ENCODE measurements at places on chromosomes 2 and 18.

- no peak for DNase-seq
Observed at GRCh38 chr2:107597507-107597906, 229.2 kb upstream of the RGPD4 start.

DNA sequence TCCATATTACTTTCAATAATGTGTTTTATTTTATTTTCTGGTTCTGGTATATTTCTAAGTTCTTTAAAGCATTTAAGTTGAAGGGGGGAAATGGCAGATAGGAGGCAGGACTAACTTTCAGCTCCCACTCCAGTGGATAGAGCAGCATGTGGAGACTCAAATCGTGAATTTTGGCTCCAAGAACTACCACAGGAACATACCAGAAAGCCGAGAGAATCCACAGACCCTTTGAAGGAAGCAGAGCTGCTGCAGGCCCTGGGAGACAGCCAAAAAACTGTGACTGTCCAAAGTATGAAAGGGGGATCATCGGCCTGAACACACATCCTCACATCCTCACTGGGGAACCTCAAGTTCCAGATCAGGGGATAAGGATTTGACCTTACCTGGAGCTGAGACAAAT is 207.6 kb upstream of the VWC2L start:
- no peak for DNase-seq

DNA sequence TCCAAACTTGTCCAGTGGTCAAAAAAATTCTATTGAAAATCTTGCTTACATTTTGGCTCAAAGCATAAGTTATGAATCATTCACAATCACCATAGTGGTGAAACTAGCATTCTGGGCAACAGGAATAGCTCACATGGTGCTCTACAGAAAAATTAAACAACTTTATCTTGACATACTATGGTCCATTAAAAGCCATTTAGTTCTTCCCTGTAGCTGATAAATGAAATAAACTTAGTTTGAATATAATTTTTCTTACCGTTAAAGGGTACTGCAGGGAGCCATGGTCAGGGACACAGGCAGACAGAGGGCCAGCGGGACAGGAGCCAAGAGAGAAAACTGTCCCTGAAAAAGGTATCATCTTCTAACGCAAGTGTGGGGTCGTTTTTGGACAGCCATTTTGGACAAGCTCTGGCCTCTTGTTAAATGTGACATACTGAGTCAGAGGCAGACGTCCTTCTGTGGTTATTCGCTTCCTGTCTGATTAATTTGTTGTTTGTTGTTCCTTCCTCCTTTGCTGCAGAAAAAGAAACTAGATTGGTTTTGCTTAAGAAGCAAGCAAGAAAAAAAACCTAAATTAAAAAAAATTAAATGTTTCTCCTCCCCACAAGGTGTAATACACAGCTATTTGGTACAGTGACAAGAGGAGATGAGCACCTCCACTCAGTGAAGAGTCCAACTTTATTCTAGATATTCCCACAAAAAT is at the start of gene WIPF1:
Gene WIPF1, minus strand, starts transcription at position 460 of the 703 bp plus-strand sequence. CDS start 12,231 bp downstream, outside the sequence.
- no peak for DNase-seq

DNA sequence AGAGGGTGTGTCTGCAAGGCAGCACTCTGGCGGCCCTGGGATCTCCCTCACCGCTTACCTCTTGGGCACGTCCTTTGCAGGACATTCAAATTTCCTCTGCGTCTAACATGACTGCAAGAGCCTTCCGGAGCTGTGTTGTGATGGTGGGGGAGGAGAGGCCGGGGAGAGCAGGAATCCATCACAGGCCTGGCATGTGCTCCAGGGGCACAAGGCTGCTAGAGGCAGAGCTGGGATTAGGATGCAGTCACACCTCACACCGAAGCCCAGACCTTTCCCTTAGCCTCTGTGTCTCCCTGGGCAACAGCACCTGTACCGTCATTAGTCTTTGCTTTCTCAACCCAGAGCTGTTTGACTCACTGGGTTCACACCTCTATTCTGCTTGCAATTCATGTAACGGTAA is 111.3 kb downstream of the CMPK2 start:
- DNase-seq: no peak

DNA sequence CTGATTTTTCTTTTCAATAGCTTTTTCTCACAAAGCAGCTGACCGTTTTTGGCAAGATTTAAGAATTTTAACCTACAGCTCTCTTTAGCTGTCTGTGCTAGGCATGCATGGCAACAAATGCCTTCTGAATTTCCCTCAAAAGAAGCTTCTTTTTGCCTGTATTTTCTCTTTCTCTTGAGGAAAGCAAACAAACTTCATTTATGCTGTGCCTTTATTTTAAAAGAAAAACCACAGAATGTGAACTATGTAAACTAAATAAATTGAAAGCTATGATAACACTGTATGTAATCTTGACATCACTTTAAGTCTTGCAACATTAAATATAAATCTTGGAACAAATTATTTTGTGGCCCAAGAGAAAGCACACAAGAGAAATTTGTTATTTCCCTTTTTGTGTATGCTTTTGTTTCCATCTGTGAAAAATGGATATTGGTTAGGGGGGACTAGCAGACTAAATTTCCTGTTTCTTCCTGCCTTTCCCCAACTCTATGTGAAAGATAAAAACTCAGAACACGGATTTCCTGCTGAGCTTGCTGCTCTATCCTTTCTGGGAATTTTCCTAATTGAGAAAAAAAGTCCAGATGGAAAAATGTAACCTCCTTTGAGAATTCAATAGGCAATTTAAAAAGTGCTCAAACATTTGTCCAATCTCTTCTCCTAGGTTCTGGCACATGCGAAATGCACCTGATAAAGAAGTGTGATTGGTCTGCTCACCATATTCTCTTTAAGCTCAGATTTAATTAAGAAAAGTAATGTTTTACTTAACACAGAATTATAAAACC is 20.9 kb upstream of the TFPI start:
- no peak for DNase-seq

- no peak for DNase-seq
Observed at GRCh38 chr18:29172756-29173067, 995.8 kb upstream of the CDH2 start.

DNA sequence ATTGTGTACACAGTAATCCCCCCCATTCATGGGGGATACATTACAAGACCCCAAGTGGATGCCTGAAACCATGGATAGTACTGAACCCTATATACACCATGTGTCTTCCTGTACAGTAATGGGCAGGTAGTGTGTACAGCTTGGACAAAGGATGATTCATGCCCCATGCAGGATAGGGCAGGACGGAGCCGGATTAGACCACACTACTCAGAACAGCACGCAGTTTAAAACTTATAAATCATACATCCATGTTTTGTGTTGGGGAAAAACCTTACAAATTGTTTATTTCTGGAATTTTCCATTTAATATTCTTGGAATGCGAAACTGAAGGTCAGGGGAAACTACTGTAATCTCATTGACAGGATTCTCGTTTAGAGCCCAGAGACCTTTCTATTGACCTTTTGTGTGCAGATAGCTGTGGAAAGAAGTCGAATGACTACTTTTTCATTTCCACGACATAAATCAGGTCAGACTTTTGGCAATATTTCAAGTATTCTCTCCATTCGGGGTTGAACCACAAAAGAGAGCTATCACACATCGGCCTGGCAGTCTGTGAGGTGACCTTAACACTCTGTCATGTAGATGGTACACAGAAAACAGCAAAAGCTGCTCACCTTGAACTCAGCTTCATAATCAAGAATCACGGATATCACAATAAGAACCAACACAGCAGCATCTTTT is 9.9 kb upstream of the YPEL5 start:
- DNase-seq: no peak

- no peak for DNase-seq
Observed at GRCh38 chr2:218343591-218343990, 13.1 kb upstream of the CATIP start.

DNA sequence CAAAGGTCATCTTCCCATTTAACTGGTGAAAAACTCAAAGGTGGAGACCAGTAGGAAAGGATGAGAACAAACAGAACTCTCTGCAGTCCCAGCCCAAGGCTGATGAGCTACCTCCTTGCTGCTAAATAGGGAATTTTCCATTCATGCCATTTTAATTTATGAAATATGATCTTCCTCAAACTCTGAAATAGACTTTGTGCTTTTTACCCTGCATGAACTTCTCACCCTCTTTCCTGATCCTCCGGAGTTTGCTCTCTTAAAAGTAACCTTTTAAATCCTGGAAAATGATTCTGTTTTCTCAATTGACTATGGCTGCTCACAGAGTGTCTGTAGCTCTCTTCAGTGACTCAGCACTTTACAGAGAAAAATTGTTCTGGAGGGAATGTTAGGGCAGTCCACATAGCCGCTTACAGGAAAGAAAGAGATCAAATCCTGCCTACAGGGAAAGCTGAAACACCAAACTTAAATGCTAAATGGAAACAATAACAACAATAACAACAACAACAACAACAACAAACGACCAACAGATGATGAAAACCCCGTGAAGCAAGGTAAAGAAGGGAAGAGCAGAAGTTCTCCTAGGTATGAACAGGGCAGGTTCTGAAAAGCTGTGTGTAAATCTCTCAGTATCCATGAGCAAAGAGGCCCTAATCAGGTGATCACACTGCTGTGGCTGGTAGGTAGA is 79.8 kb upstream of the SESTD1 start:
- DNase-seq: no peak

DNA sequence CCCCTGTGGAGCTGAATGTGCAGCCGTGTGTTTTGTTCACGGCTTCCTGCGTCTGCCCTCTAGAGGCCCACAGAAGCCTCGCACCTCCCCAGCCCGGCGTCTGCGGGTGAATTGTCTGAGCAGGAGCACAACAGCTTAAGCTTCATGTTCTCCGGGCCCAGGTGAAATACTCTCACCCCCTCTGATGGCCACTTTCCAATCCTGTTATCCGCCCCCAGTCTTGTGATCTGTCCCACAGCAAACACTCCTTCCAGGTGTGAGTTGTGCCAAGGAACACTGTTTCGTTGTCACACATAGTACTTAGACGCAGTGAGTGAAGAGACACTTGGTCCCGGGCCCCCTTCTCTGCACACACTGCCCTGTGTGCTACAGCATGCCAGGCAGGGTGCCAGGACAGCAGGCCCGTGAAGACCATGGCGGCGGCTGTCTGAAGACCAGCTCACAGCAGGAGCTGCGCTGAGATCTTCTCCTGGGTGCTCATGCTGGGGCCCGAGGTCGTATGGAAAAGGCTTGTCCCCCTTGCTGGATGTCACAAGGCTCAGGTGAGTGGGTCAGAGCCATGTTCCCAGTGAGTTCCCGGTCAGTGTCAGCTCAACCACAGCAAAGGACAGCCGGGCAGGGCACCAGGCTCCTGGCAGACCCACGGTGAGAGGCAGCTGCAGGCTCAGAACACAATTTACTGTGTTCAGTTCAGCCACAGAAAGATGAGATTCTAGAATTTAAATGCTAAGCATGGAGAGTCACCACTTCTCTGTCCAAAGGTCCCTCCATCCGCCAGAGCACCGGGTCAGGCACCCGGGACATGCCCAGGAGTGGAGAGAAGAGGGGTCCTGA is 6.8 kb upstream of the PXDN start:
- peak; percentile 42 for DNase-seq

DNA sequence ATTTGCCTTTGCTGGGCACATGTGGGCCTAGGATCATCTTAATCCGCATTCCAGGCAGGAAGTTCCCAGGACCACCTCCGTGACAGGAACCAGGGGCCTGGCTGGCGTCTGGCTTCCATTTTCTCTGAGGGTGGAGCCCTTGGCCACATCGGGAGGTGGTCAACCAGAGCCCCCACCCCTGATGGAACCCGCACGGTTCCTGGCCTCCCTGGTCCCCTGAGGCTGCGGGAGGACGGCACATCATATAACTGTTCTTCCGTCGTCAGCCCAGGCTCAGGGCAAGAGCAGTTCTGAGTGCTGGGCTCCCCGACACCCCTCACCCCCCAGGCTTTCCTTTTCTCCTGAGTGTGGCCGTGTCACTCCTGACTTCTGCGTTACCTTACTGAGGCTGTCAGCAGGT is 13.5 kb downstream of the ESPNL start:
- DNase-seq: no peak

GRCh38 chr2:190766595-190766994 is 114.0 kb upstream of the GLS start:
- DNase-seq: no peak

DNA sequence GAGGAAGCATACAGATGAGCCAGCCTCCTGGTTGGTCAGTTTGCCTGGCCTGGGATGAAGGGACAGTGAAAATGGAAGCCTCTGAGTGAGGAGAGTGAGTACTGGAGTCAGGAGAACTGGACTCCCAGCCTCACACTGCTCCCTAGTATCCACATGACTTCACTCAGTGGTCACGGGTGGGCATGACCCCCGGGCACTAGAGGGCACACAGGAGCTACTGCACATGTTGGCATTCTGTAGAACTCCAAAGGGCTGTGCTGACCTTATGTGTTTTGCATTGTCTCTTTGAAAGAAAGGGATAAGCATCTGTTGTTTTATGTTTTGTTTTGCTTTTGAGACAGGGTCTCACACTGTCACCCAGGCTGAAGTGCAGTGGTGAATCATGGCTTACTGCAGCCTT is 23.7 kb downstream of the NCAPH start:
- DNase-seq: peak; percentile 27

DNA sequence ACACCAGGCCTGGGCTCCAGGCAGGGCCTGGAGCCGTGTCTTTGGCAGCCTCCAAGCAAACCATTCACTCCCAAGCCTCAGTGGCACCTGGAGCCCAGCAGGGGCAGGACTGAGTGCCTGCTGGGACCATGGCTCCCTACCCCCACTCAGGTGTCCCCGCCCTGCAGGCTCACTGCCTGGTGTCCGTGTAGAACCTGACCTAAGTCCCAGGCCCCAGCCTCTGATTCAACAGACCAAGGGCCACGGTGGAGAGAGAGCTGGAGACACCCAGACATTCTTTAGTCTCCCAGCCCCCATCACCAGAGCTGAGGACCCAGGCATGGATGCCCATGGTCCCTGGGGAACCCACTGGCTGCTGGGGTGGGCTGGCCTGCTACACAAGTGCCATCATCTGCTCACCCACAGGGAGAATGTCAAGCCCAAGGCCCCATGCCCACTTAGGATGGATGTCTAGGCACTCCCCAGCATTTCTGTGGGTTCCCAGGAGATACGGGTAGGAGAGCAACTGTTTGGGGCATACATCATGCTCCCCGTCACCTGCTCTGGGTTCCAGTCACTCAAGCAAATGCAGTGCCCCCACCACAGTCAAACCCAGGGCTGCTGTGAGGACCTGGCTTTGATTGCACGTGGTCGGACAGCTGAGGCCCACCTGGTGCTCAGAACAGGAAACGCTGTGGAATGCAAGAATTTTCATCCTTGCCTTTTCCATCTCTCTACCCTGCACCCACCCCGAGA is 42.9 kb upstream of the ATG16L1 start:
- DNase-seq: no peak

DNA sequence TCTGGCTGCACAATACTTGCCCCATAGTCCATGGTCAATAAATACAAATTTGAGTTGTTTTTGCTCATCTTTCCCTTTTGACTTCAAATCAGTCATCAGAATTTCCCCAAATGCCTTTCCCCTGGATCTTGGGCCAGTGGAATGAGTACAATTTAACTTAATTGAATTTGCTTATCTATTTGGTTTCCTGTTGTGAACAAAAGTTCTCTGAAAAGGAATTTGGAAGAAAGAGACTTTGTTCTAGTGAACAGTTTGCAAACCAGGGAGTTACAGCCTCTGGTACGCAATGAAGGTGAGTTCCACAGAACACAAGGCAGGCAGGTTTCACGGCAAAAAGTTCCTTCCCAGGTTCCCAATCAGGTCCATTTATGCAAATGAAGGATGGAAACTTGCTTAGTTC is 1.2 kb upstream of the UGT1A1 start:
- no peak for DNase-seq

All from stimulated activated CD4-positive, alpha-beta T cell treated with anti-CD3 and anti-CD28 coated beads, Interleukin-1b, Interleukin-23, amount 100 ng/mL, for 4 hours (primary cell).